Heart right ventricle (tissue), 16 donors: ENCODE measurements at places on chromosomes 1 and 21. TPM values are rescaled to one million over a fixed set of nuclear protein-coding genes. Genes with fewer than 3 reads are reported as not detected.
A peak's percentile ranks its signal among the peaks of the same experiment; 100 is the strongest.

Gene ZNF593OS
- not detected for polyA plus RNA-seq

- no peak for DNase-seq
These were observed 23.7 kb downstream of the LRRC8B start for GRCh38 chr1:89548122-89548857.

DNA sequence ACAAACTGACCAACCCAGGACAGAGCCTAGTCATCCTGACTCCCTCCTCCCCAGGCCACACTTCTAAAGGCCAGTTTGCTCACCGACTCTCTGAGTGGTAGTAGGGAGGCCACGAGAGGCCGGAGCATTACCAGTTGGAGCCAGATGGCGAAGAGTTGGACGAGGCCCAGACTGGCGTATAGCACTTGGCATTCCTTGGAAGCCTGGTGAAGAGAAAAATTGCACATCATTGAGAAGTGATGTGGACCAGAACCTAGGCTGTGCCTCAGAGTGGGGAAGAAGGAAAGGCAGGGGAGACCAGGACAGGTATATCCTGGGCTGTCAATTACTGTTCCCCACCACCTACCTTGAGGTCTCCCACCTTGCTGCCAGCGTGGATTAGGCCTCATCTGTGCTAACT, 12.2 kb downstream of the PABPC4 start:
- peak; percentile 23 for DNase-seq

DNA sequence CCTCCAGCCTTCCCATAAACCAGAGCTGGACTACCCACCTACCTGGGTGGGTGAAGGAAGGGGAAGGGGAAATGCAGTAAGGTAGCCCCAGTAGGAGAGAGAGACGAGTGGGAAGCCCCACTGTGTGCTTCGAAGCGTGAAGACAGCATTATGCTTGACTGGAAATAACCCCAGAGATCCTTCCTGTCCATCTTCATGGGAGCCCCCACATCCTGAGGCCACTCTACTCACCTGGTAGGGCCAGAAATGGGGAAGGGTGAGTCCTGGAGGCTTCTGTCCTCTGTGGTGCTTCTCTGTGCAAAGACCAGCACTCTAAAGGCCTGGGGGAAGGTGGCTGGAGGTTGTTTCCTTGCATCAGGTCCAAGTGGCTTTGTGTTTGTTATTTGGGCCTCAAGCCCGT, 10.0 kb upstream of the RASSF5 start:
- no peak for DNase-seq

Gene HENMT1
- 0.66 TPM for polyA plus RNA-seq

Gene FCGR2B
- 3.7 TPM for polyA plus RNA-seq

DNA sequence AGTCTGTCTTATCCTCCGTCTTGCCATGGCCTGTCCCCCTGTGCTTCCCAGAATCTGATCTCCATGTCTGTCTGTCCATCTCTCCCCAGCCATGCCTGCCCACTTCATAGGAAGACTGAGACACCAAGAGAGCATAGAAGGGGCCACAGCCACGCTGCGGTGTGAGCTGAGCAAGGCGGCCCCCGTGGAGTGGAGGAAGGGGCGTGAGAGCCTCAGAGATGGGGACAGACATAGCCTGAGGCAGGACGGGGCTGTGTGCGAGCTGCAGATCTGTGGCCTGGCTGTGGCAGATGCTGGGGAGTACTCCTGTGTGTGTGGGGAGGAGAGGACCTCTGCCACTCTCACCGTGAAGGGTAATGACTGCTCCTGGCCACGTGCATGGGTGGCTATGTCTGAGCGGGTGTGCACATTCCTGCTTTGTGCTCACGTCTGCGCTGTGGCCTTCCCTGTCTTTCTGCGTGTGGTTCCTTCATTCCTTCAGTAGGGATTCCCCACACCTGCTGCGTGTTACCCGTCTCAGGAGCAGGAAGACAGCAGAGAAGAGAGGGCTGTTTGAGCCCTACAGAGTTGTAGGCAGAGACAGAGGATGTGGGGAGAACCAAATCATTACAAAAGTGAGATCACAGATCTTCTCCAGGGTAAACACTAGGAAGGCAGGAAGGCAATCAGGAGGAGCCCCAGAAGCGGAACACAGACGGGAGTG, 80.8 kb downstream of the OBSCN start:
- DNase-seq: no peak

Gene S100A7A
- polyA plus RNA-seq: not detected

Gene MAD2L2
- 59.0 TPM for polyA plus RNA-seq

DNA sequence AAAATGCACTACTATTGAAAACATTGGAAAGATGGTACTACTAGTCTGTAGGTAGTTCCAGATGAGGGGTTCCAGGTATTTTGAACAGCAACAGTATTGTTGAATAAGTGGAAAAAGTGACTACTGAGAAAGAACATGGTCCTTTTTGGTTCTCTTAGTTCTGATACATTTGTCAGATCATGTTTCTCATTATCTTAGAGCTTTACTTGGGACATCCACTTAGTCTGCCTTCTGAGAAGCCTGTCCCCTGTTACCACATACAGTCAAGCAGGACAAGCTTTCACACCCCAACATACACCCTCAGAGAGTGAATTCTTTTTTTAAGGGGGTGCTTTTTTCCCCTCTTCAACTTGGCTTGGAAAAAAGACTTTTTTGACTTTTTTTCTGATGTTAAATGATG, 41.0 kb upstream of the MACF1 start:
- DNase-seq: no peak

DNA sequence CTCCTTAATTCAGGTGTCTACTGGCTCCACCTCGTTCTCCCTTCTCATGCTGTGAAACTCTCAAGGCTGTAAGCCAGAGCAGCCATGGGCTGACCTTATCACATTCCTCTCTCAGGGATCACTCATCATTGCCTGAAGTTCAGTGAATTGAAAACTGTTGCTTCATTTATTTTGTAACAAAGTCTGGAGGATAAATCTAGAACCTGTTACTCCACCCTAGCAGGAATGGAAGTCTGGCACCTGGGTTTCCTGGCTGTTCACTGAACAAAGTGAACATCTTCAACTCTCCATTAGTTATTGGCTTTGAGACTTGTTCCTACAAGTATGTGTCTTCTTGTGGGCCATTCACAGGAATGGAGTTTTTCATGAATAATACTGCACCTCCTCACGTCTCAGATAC, 584.1 kb downstream of the PTPRU start:
- no peak for DNase-seq

Gene AMY2A
- not detected for polyA plus RNA-seq

DNA sequence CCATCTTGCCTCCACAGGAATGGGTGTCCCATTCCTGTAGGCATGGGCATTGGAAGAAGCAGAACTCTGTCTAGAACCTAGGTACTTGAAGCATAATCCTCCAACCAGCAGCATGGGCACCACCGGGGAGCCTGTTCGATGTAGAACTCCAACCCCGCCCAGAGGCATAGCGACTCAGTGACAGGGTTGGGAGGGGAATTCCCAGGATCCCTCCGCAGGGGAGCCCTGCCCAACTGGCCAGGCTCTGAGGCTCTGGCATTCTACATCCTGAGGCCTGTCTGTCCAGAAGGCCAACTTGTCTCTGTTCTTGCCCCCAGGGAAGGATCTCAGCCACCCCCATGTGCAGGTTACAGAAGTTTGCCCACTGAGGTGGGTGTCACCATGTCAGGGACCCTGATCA, 38.2 kb downstream of the CACNA1S start:
- no peak for DNase-seq

Gene PPM1J
- 8.4 TPM for polyA plus RNA-seq

DNA sequence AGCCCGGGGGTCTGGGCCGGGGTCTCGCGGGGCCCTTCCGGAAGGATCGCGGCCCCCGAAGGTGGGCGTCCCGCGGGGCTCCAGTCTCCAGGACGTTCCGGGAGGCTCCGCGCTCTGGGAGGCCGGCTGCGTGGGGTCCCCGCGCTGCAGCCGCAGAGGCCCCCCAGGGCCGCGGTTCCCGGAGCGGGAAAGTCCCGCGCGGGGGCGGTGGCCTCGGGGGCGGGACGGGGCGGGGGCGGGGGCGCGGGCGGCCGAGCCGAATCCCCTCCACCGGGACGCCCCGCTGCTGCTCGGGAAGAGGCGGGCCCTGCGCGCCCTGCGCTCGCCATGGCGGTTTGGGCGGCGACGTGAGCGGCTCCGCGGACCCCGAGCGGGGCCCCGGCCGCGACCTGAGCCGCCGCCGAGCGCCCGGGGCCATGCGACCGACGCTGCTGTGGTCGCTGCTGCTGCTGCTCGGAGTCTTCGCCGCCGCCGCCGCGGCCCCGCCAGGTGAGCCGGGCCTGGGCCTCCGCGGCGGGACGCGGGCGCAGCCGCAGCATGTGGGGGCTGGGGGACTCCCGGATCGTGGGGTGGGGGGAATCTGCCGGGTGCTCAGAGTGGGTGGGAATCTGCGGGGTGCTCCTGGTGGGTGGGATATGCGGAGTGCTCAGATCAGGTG, at the start of gene IFNGR2:
TSS of gene IFNGR2 (plus strand) at position 286 of the 658 bp plus-strand sequence. CDS start at position 417, 131 bp downstream.
- peak; percentile 43 for DNase-seq

GRCh38 chr1:203369666-203370065, 18.7 kb upstream of the FMOD start:
- DNase-seq: no peak

DNA sequence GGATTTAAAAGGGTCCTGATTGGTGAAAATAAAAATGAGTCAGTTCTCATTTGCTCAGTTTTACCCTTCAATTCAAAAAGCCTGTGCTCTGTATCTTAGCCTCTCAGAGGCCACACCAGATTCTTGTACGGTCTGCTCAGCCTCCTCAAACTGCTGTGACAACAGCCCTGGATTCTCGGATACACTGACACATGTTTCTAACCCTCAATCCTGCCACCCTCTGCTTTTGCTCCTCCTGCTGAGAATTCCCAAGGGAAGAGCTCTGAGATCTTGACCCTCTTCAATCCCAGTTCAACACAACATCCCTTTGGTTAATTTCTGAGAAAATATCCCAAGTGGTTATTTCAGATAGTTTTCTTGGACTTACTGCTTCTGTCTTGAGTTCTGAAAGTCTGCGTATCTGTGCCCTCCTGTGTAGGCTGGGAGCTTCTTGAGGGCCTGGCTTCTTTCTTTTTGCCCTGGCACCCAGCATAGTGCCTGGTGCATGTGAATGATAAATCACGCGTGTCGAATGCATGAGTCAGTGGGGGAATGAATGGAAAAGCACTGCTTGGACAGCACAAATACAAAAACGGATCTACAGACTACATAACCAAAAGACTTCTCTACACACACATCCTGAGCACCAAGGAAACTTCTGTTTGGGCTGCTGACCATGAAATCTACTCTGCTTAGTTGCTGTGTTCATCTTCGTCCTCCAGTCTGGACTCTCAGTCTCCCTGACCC, 24.5 kb downstream of the IRF2BP2 start:
- peak; percentile 43 for DNase-seq

DNA sequence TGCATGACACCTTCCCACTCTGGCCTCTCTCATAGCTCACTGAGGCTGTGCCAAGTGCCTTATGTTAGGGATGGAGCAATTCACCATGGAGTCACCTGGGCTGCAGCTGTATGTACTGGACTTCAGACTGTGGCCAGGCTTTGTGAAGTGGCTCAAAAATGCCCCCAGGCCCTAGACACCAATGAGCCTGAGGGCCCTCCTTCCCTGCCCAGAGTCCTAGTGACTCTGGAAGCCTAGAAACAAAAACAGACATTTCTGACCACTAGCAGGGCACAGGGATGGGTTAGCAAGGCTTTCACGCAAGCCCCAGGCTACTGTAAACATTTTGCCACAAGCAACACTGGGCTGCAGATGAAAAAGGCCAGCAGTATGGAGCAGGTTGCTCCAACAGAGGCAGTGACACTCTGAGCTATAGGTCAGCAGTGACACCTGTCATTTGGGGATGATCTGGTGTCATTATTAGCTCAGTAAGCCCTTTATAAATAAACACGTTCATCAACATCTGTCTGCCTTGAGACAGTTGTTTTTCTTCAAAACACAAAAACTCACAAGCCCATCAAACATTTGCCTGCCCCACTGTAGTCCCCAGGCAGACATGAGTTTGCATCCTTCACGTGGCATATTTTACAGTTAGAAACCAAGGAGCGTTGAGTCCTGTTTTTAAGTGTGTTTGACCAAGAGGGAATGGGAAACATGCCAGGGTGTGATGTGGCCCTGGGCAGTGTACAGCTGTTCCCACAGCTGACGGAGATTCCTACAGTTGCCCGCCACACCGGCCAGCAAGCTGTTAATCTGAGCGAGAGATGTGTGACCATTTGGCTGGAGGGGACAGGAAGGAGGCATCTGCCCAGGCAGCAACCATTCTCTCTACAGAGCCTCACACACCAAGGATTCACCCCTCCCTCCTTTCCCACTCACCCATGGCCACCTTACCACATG, 66.8 kb downstream of the KCNN3 start:
- DNase-seq: no peak

Gene BARHL2
- not detected for polyA plus RNA-seq

Gene SPRR2B
- not detected for polyA plus RNA-seq

Gene CLCA4
- polyA plus RNA-seq: not detected

DNA sequence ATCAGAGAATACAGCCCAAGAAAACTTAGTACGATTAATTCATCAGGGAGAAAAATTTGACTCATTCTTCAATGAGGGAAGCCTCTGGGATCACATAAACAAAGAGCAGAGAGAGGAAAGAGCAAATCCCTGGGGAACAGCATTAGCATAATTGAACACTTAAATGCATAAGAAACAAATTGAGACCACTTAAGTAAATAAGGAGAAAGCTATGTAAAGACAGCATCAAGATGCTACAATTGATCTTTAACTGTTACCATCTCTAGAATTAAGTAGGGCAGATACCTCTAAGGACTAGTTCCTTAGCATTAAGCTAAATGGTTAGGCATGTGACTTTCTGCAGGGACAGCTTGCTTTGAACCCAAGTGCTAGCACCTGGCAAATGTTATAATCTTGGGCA, 265.1 kb upstream of the NEGR1 start:
- DNase-seq: no peak

DNA sequence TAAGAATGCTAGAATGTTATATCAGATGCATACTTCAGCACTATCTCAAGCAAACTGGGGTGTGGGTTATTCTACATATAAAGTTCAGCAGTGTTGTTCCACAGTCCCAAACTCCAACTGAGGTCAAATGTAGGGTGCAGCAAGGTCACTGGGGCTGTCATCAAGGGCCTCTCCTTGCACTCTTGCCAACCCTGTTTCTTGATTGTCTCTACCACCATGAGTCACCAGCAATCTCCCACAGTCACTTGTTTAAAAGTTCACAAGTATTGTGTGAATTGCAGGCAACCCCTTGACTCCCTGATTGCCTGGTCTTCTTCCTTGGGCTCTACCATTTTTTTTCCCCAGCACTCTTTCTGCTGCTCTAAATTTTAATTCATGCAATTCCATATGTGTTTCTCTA, 10.6 kb downstream of the METTL18 start:
- DNase-seq: no peak

Gene ORC1
- not detected for polyA plus RNA-seq

DNA sequence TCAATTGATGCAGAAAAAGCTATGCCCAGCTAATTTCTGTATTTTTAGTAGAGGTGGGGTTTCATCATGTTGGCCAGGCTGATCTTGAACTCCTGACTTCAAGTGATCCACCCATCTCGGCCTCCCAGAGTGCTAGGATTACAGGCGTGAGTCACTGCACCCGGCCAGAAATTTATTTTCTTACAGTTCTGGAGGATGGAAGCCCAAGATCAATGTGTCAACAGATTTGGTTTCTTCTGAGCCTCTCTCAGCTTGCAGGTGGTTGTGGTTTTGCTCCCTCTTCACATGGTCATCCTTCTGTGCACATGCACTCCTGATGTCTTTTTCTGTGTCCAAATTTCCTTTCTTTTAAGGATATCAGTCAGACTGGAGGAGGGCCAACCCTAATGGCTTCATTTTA, 35.6 kb downstream of the SHCBP1L start:
- DNase-seq: no peak
